Body of pancreas (tissue), 4 donors: ENCODE measurements at places on chromosomes 12 and 14.

DNA sequence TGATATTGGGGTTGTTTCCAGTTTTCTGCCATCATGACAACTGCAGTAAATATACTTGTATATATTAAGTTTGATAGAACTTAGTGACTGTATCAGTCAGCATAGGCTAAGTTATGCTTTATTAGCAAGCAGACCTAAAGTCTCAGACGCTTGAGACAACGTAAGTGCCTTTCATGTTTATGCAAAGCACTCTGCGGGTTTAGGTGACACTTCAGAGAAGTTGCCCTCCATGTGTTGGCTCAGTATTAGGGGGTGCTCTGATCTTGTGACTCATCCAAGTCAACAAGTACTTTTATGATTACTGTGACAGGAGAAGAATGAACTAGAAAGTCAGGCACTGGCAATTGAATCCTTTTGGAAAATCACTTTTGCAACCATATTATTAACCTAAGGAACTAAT lies 13.3 kb upstream of the OTOGL start:
- DNase-seq = no peak

DNA sequence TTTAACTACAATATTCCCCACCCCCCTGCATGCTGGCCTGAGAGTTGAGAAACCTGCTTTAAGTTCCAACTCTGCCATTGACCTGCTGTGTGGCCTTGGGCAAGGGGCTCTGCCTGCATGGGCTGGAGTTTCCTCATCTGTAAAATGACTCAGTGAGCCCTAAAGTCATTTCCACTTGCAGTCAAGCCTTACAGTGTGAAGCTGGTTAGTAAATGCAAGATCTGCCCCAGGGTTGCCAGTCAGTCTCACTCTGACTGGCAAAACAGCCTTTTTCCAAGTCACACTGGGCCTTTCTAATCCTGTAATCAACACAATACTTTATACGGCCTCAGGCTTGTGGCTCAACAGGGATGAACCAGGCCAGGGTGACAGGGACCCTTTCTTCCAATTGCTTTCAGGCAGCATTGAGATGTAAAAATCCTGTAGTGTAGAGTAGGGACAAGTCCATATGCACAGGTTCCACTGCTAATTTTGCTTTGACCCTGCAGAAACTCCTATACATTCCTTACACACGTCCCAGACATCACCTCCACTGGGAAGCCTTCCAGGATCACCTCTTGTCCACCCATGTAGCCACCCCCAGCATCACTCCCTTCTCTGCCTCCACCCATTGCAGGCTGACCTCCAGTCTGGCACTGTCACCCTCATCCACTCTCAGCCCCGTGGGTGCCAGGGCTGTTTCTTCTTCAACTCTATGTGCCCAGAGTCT lies 42.6 kb upstream of the PRIMA1 start:
- no peak for DNase-seq

DNA sequence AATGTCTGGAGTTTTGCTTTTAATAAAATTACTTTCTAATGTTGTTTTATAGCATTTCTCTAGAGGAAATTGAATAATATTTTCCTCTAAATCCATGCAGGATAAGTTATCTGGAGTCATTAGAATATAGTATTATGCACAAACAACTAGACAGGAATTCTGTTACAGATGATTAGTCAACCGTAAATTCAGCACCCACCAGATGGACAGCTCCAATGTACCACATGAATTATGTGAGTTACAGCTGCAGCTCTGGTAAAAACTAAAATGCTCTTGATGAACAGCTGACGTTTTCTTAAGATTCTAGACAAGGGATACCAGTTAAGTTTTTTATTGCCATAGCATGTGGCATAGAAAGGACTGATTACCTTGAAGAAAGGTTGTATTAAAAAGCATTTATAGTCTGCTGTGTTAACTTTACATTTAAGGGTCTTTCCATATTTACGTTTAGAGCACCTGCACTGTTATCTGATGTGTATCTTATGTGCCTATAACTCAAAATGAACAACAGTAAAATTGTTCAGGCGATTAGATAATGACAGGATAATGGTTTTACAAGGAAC lies 321.4 kb upstream of the LRFN5 start:
- DNase-seq = peak; percentile 14

- no peak for DNase-seq
These were observed 343.4 kb downstream of the ADAMTS20 start for GRCh38 chr12:43208627-43209026.

DNA sequence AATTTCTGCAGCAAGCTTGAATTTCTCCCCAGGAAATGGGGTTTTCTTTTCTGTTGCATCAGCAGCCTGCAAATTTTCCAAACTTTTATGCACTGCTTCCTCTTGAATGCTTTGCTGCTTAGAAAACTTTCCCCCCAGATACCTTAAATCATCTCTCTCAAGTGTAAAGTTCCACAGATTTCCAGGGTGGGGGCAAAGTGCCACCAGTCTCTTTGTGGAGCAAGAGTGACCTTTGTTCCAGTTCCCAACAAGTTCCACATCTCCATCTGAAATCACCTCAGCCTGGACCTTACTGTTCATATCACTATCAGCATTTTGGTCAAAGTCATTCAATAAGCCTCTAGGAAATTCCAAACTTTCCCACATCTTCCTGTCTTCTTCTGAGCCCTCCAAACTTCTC lies 241.6 kb upstream of the TMTC1 start:
- no peak for DNase-seq

DNA sequence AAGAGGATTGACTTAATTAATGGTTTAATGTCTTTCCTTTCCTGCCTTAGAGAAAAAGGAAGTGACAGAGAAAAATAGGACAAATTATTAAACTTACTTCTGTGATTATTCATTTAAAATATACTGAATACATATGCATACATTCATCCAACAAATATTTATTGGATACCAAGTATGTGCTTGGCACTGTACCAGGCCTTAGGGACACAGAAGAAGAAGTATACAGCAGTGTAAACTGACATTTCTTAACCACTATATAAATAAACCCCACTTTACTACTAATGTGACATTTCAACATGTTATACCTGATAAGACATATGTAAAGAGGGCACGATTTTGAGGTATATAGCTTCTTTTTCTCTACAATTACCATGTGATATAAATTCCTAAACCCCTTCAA lies 53.6 kb downstream of the ERO1A start:
- no peak for DNase-seq
